ENCODE measurements at places on chromosomes 16 and 17.

DNA sequence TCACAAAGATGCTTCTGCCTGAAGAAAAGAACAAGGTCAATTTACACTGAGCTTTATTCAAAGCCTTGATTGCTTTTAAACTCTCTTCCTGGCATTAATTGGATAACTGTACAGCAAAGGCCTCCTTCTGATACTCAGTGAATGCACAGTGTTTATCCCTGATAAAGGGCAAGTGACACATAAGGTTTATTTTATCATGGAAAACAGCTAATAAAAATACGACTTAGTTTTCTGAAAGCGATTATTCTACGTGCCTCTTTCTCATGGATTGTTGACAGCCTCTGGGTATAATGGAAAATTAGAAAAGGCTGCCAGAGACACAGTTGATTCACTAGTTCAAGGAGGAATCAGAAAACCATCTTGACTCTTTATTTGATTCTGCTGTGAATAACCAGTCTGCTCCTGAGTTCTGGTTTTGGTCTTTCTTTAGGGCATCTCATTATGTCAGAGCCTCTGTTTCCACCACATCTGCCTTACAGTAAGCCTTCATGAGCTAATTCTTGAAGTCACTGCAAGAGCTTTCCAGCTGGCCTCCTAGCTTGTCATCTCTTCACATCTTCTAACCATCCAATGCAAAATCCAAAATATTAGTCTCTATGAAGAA is 212.9 kb downstream of the CNTNAP4 start:
- no peak for DNase-seq

DNA sequence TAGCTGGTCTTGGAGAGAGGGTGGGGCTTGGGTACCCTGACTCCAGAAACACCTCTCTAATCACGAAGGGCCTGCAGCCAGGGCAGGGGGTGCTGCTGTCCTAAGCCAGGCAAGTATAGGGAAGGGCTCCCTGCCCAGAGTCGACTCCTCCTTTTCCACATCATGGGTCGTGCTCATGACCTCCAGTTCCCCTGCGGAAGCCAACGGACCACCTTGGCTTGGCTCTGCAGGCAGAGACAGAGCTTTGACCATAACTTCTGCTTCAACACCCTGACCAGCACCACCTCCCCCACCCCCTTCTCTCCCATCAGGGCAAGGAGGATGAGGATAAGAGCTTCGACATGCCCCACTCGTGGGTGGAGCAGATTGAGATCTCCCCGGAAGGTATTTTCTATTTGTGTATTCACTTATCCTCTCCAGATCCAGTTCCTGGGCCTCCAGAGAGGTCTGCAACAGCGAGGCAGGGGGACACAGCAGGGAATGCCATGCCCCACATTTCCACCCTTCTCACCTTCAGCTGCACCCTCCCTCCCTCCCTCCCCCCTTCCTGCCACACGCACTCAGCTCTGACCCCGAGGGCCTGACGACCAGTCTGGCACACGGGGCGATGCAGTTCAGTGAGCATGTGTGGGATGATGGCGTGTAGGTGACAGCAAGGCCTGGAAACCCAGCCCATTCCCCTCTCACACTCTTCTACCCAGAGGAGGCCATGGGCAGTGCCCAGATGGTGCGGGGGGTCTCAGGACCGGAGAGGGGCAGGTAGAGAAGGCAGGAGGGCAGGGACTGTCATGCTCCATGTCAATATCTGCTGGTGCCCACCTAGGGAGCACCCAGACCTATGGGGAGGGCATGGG is 14.0 kb upstream of the KATNB1 start:
- DNase-seq = no peak

DNA sequence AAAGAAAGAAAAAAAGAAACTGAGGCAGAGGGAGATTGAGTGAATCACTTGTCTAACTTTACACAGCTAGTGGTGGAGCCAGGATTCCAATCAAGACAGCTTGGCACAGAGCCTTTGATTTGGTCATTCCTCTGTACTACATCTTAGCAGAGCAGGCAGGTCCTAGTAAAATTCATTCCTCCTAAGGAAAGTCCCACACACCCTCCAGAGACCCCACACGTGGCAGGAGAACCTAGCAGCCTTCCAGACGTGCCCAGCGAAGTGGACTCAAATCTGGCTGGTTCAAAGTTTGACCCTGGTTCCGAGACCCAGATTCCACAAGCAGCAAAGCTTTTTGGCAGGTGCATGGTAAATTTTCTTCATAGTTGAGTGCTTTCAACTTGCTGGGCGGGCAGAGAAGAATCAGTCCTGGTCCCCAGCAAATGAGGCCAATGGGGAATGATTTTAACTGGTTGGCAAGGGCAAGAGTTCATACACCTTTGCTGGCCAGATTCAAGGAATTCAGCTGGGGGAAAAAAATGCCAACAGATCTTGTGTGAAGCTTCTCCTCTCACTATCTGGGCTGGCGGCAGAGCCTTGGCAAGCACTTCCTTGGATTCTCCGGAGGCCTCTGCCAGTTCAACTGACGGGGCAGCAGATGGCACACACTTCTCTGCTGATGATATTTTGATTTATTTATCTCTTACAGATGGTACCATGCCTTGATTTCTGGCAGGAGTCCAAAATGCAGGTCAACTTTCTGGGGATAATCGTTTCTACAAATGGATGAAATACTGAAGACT is 82.4 kb downstream of the GSG1L start:
- DNase-seq = no peak

- DNase-seq = no peak
Observed at GRCh38 chr16:11156401-11156800, 99.6 kb downstream of the SOCS1 start.

DNA sequence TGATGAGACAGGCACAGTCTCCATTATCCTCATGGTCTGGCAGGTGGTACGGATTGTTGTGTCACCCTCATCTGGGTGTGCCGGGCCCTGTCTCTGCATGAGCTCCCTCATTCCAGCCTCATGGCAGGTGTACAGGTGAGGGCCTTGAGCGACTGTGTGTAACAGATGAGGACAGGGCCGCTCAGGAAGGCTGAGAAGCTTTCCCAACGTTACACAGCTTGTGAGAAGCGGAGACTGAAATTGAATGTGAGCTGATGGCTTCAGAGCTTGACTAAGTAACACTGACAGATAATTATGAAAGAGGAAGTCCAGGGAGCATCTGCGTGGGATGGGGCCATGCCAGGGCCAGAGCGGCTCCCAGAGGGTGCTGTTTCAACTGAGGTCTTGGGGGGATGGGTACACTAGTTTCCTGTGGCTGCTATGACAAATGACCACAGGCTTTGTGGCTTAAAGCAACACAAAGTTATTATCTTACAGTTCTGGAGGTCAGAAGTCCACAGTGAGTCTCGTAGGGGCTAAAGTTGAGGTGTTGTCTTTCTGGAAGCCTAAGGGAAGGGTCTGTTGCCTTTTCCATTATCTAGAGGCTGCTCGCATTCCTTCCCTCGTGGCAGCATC is 36.7 kb downstream of the CMIP start:
- no peak for DNase-seq

- DNase-seq = no peak
Observed at GRCh38 chr16:11188801-11189740, 66.9 kb downstream of the SOCS1 start.

Data from SK-N-MC (cell line).